NCI-H460 (cell line): ENCODE measurements at places on chromosomes 16 and 17.

GRCh38 chr17:7781429-7781828, 52.6 kb upstream of the KDM6B start:
- no peak for DNase-seq

GRCh38 chr17:7563115-7563869, 1.6 kb downstream of the SENP3 start:
- DNase-seq: no peak

DNA sequence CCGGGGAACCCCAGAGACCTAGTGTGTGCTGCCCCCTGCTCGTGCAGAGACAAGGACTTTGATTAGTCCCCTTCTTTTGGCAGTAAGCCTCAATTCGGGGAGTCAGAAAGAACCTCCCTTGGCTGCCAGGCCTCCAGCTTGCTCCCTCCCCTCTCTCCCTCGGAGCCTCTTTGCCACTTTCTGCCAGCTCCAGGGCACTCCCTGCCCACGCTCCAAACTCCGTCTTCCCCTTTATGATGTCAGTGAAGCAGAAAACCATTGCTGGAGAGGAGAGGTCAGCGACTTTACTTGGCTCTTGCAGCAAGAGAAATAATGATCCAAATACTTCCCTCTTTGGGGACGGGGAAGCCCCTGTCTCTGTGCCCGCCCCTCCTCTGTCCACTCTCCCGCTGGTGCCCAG, 28.1 kb downstream of the TTYH2 start:
- no peak for DNase-seq

DNA sequence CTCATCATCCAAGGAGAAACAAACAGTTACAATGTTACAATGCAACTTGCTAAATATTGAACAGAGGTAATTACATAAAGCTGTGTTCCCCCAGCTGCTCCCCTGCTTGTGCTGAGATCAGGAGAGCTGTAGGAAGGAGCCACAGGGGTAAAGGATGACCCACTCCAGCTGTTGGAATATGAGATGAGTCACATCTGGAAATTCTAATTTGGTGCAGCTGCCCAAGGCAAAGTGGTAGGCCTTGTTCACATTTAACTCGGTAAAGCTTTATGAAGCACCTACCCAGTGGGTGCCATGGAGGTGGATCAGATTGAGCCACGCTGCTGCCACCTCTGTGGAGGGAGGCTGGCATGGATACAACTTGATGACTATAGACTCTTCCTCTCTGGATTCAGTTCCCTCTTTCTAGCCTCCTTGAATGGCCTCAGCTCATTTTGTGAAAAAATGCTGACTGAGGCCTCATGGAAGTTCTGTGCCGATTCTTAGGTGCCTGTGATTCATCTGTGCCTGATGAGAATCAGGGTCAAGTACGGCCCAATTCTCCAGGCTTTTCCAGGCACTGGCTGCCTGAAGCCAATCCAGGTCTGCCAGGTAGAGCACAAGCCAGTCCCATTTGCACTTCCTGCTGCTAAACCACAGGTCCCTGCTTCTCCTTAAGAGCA, 7.4 kb downstream of the ZNF689 start:
- DNase-seq: no peak

GRCh38 chr17:57739402-57740234, 5.5 kb downstream of the CCDC182 start:
- no peak for DNase-seq

- DNase-seq: no peak
Measured at GRCh38 chr17:69333561-69333960, 6.6 kb upstream of the ABCA5 start.

GRCh38 chr17:48471817-48472410, 41.9 kb upstream of the SKAP1 start:
- DNase-seq: no peak

GRCh38 chr16:76118344-76118743, 158.9 kb upstream of the CNTNAP4 start:
- no peak for DNase-seq

DNA sequence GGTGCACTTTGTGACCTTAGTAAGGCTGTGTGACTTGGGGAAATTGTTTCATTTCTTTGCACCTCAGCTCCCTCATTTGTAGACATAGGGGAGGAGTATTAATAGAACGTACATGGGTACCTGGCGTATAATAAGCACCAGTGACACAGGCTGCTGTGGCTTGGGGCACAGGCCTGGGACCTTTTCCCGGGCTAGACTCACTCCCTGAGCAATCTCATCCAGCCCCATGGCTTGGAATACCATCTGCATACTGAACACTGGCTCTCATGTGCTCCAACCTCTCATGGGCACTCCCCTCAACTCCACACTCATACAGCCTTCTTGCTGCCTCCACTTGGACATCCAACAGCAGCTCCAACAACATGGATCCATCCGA, 41.0 kb upstream of the MRPS23 start:
- no peak for DNase-seq

GRCh38 chr17:70564006-70564620, 394.8 kb downstream of the KCNJ2 start:
- DNase-seq: no peak

GRCh38 chr16:31215287-31216162, 1.4 kb downstream of the PYDC1 start:
- peak; percentile 69 for DNase-seq
